ENCODE measurements at places on chromosomes 6 and 20.

- DNase-seq = no peak
Measured at GRCh38 chr20:49398401-49399144, 83.9 kb downstream of the KCNB1 start.

DNA sequence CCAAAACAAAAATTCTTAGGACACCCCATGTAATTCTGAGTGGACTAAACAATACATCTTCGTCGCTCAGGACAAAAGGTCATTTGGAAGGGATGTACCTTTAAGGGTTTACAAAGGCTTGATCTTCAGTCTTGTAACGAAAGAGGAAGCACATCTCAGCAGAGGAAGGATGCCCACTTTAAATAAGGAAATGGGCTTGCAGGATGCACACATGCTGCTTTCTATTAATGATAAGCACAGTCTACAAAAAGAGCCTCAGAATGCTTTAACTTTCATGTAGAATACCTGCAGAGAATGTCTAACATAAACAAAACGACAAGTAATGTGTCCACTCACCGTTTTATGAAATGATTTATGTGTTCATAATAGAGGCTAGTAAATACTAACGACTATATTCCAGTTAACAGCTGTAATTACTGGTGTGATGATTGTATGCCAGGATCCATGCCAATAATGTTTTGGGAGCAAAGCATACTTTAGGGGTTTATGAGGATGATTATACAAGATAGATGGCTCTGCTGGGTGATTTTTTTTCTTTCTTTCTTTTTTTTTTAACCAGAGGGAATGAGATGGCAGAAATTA is 216.9 kb downstream of the GMDS start:
- no peak for DNase-seq

GRCh38 chr20:53735536-53736050 is 142.0 kb upstream of the ZNF217 start:
- DNase-seq = no peak

DNA sequence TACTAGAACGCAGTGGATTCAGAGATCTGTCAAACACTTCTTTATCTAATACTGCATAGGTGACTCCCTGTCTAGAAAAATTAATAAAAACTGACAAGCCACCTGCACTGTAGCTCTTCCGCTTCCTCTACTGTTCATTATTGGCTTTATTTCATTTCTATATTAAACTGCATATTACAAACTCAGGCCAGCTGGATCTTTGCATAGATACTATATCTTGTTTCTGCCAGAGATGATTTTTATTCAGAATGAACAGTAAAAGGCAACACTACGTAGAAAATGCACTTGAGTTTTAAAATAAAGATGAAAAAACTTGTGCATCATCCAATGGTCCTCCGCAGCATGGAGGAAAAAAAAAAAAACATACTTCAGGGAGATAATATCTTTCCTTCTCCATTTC is 508.3 kb downstream of the PRKN start:
- DNase-seq = no peak

- no peak for DNase-seq
Measured at GRCh38 chr6:27810768-27811450, 101.3 kb downstream of the OR2B2 start.

DNA sequence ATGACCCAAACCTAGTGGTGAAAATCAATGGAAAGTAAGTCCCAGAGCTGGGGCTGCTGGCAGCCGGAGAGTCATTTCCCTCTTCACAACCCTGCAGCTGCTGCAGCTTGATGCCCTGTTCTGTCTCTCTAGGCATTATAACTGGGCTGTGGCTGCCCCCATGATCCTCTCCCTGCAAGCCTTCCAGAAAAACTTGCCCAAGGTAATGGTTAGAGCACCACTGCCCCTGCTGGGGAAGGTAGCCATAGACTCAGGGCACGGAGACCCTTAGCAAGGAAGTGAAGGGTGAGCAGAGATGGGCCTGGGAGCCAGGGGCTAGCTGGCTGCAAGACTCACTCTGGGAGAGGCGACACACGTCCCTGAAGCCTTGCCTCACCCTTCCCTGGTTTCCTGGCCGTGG is 12.0 kb downstream of the LPIN3 start:
- DNase-seq = no peak

DNA sequence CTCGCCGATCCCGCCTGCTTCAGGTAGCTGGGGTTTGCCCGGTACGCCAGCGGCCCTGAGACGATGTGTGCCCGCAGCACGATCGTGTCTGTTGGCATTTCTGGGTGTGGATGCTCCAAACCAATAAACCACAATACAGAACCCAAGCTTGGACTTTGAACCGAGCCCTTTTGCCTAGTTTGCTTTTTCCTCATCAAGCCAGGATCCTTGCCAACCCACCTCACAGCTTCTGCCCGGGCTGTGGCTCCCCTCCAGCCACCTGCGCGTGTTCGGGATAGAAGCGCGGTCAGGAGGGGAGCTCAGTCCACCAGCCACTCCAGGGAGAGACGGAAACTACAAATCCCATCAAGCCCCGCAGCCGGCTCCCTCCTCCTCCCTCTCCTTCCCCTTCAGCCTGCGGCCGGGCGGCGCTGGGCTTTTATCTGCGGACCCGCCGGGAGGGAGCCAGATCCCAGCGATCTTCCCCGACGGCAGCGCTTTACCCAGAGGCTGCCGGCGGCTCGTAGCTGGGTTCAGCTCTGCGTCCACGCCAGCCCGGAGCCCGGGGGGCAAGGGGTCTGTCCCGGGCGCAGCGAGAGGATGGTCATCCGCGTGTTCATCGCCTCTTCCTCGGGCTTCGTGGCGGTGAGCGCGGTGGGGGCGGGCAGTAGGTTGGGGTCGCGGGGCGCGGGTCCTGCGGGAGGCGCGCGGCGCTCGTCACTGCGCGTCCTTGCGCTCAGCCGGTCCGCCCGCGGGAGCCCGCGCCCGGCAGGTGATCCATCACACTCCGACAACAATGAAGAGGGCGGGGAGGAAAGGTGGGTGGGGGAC is at the start of gene SH3BGRL2:
Gene SH3BGRL2, plus strand, starts transcription at position 447 of the 810 bp plus-strand sequence. Its CDS starts 133 bp downstream, at position 580.
- no peak for DNase-seq
